ENCODE measurements at places on chromosomes 12 and 14. TPM values are rescaled to one million over a fixed set of nuclear protein-coding genes. Genes with fewer than 3 reads are reported as not detected.
A peak's percentile ranks its signal among the peaks of the same experiment; 100 is the strongest.

GRCh38 chr14:50222055-50222613 is 9.2 kb downstream of the SOS2 start:
- no peak for DNase-seq

The TEX52 gene
- not detected for polyA plus RNA-seq

DNA sequence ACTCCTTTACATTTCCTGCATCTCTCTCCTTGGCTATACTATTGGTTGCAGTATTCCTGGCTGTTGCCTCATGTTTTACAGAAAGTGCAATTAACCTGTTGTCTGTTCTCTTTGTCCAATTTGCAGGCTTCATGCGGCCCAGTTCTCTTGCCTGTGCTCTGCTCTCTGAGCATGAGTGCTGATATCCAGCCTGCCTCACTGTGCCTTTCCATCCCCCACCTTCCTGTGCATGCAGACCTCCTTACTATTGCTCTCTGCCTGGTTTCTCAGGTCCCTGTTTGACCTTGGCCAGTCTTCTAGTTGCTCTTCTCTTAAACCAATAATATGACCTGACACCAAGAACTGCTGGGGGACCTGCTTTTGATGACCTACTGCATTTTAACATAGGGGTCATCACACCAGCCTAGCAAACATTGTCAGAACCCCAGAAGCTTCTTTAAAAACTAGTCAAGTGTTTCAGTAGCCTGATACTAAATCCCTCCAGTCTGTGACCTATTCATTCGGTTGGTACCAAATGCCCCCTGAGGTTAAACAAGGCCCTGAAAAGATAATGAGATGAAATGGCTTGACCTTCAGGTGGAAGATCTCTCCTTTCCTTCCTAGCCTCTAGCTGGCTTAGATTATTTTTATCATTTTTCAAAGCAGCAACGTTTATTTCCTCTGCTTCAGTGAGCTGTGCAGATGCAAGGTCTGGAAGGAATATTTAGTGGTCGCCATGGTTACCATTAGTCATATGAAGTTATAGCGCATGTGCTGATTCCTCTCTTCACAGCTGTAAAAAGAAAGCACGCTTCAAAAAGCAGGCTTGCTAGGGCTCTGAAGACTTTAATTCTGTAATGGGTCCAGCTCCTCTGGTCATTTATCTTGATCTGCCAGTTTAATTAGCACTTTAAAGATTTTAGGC is 216.5 kb downstream of the PHLDA1 start:
- peak; percentile 95 for DNase-seq

- peak; percentile 92 for DNase-seq
These were observed 13.2 kb downstream of the PLBD1 start for GRCh38 chr12:14554281-14555007.
